ENCODE measurements at places on chromosomes 11 and 22.

DNA sequence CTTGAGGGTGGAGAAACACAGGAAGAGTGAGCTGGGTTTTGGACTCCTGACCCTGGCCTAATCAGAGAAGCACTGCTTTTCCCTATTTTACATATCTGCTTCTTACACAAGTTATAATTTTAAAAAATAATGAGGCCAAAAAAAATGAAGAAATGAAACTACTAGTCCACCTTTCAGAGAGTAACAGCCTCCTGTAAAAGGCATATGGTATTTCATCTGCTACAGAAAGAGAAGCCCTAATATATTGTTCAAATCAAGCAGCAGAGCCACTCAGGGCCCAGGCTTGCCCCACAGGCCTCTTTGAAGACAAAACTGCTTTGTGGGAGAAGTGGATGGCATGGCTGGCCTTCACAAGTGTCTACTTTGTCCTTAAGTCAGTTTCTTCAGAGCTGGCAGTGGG is 10.0 kb downstream of the DIXDC1 start:
- no peak for DNase-seq

- no peak for DNase-seq
Observed at GRCh38 chr11:9367551-9367950, 16.9 kb upstream of the IPO7 start.

DNA sequence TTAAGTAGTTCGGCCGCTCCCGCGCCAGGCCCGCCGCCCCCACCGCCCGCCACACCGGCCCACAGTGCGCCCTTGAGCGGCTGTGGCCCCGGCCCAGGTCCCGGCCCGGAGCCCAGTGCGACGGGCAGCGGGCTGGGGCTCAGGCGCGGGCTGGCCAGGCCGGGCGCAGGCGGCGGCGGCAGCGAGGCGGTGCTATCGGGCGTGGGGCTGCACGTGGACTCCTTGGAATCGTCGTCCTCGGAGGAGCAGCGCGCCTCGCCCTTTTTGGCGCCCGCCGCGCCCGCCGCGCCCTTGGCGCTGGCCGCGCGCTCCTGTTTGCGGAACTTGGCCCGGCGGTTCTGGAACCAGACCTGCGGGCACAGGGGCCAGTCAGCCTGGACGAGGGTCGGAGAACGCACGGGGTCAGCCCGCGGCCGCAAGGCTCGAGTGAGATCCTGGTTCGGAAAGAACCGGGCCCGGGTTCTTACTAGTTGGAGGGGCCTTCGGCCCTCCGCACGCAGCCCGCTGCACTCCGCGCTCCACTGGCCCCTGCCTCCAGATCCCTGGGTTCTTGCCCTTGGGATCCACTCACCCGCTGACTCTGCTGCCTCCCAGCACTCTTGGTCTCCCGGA is 4.0 kb downstream of the PHOX2A start:
- DNase-seq, result peak; percentile 68

DNA sequence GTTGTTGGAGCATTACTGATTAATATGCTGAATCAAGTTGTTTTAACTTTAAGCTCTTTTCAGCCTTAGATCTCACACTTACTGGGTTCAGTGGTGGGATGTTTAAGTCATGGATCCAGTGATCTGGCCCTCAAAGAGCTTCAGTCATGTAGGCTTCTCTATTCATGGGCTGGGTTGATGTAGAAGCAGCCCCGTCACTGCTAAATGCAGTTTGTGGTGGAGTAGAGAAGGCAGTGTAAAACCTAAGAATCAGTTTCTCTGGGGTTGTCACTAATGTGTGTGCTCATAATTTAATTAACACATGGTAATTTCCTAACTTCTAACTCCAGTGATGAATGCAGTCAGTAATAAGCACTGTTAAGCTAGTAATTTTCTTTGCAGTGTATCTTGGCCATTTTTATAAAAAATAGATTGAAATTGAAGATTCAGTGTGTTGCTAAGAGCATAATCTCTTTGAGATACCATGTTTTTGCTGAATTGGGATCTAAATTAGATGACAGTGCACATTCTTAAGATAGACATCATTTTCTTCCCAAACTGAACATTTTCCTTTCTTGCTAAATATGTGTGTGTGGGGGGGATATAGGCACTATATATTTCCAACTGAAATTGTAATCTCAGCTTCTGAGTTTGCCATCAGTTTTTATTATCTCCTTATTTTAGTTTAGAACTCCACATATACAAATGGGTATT is 9.0 kb downstream of the SPCS2 start:
- DNase-seq, result no peak

- peak; percentile 41 for DNase-seq
Observed at GRCh38 chr11:111913031-111913861, 712 bp downstream of the HSPB2 start.

DNA sequence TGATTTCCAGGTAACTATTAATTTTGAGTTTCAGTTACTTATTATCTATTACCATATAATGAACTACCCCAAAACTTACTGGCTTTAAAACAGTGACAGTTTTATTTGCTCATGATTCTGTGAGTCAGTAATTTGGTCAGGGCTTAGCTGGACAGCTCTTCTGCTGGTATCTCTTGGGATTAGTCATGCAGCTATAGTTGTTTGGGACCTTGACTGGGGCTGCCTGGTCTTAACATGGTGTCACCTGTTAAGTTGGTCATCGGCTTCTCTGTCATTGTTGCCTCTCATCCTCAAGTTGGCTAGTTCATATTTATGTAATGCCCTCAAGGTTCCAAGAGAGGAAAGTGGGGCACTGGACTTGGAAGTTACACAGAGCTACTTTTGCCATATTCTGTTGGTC is 177.5 kb downstream of the TMEM135 start:
- DNase-seq, result no peak

- no peak for DNase-seq
Observed at GRCh38 chr11:122319085-122319484, 203.1 kb upstream of the BLID start.

- peak; percentile 67 for DNase-seq
Observed at GRCh38 chr22:37173709-37174108, 14.3 kb downstream of the C1QTNF6 start.

GRCh38 chr22:20498913-20499312 is 3.3 kb upstream of the KLHL22 start:
- no peak for DNase-seq

GRCh38 chr11:131867457-131868257 is 497.2 kb downstream of the NTM start:
- peak; percentile 85 for DNase-seq

DNA sequence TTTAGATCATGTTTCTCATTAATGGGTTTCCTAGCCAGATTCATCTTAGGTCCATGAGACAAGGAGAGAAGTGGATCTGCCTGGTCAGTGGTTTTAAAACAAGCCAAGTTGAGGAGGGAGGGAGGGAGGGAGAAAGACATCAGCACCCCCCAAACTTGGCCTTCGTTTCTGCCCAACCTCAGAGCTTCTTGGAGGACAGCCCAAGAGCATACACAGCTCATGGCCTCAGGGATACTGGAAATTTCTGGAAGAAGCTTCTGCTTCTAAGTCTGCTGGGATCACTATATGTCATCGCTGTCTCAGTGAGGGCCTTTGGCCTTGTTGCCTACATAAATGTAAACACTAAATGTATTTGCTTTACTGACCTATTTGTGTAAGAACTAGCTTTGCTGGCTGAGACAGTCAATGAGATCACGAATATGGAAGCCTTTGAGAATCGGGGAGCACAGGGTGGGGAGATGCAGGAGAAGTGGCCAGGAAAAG is 375.1 kb downstream of the BUD13 start:
- DNase-seq, result peak; percentile 87

DNA sequence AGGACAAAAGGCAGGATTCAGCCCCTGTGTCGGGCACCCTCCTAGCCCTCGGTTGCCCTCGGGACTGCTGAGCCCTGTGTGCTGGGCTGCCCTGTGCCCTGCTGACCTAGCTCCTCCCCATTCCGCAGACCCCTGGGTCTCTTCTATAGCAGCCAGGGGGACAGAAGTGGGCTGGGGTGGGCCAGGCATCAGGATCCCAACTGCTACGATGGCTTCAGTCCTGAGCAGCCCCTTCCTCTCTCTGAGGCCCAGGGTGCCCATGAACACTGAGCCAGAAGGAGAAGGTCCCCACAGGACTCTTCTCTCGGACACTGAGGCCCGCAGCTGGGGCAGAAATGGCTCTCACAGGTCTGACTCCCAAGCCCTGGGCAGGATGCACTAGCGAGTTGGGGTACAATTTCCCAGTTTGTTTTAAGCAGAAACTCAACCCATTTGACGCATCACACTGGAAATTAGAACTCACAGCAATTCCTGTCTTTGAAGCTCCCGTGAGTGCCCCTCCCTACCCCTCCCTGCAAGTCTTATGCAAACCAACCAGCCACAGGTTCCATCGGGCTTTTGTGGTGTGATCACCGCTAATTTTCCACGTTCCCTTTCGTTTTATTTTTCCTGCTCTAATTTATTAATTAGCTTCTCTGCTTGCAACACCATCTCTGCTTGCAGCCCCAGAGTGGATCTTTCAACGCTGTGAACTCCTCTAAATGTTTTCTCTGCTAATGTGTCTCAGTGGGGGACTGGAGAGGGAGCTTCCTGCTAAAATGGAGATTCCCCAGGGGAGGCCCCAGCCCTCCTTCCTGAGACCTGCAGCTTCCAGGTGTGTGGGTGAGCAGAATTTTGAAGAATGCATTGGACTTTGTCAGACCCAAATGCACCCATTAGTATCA is 56.7 kb downstream of the PHF21B start:
- DNase-seq, result no peak

DNA sequence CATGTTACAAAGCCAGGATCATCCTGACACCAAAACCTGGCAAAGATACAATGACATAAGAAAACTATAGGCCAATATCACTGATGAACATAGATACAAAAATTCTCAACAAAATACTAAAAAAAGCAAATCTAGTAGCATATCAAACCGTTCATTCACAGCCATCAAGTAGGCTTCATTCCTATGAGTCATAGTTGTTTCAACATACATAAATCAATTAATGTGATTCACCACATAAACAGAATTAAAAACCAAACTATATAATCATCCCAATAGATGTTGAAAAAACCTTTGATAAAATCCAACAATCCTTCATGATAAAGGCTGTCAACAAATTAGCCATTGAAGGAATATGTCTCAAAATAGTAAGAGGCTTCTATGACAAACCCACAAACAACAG is 1007.2 kb upstream of the RAG2 start:
- DNase-seq, result no peak

DNA sequence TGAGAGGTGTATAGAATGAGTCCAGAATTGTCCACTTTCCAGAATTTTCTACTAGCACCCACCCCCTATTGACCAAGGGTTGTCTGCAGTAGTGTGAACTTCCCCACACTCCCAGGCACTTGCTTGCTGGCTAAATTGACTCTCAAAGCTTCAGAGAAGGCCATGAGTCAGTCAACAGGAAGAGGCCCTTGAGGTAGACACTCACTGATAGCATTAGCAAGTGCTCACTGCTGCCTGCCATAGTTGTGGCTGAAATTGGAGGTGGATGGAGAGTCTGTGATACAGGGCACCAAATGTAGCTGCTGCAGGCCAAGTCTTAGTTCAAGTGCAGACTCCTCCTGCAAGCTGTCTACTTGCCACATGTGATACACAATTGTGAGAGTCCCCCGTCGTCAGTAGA is 156.8 kb downstream of the SPON1 start:
- DNase-seq, result no peak

DNA sequence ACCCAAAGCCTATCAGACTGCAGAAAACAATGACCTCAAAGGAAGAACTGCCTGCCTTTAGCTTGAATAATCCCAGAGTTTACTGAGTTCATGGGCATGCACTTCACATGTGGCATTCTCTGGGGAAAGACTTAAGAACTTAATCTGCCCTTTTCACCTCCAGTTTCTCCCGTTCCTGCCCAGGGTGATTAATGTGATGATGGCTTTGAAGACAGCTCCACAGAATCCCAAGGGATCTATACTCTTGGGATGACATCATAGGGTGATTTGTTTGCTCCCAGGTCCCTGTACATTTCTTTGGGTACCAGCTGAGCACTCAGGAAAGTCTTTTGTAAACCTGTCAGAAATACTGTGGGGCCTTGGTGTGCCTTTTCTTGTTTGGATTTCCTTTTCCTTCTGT is 14.0 kb downstream of the FJX1 start:
- DNase-seq, result no peak

GRCh38 chr11:35932681-35933319 is 11.1 kb upstream of the LDLRAD3 start:
- no peak for DNase-seq

- DNase-seq, result no peak
Observed at GRCh38 chr11:65655570-65656332, 7.0 kb downstream of the RELA start.

- peak; percentile 80 for DNase-seq
Observed at GRCh38 chr11:74278721-74279161, 32.7 kb downstream of the P4HA3 start.

GRCh38 chr11:64608046-64608445 is 17.0 kb downstream of the SLC22A12 start:
- DNase-seq, result peak; percentile 58

GRCh38 chr22:49488943-49489342 is 338.7 kb downstream of the BRD1 start:
- DNase-seq, result no peak

- DNase-seq, result no peak
Observed at GRCh38 chr11:130476200-130476921, 27.9 kb downstream of the ADAMTS15 start.

DNA sequence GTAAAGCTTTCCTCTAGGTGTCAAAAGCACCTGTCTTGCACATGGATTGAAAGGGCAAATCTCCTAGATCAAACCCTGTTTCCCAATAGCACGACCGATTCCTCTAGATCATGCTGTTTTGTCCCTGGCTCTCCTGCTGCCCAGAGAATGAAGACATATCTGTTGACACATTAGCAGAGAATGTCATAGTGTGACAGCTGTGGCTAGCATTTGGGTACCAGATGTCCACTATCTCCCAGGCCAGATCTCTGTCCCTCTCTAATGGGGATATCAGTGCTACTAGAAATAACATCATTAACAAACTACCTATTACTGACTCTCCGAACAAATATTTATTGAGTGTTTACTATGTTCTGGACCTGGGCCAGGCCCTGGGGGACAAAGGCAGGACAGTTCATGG is 72.4 kb upstream of the ISX start:
- no peak for DNase-seq

- DNase-seq, result no peak
Observed at GRCh38 chr11:104320097-104320496, 156.2 kb upstream of the PDGFD start.

- DNase-seq, result no peak
Observed at GRCh38 chr11:118679483-118679882, at the start of gene TREH. Gene TREH (minus strand): TSS chr11:118679650. CDS start chr11:118679627, 23 bp downstream.

DNA sequence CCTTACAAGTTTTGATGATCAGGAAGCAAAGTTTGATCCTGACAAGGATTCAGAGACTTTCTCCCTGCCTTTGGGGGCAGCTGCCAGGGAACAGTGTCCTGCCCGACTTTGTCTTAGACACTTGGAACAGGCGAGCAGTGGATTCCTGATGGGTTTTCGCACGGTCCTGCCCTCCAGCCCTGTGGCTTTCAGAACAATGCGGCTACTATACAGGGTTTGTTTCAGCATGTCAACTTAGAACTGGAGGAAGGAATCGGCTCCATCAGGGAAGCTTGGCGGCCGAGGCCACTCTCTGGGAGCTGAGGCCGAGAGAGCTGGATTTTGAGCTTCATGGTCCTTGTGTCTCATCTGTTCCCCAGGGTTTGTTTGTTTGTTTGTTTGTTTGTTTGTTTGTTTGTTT is 11.5 kb downstream of the ANO1 start:
- no peak for DNase-seq
